Stimulated activated CD4-positive, alpha-beta T cell treated with anti-CD3 and anti-CD28 coated beads, Interleukin-4, amount 100 ng/mL, for 1 hour (primary cell): ENCODE measurements at places on chromosomes 12 and 14.

- peak; percentile 16 for DNase-seq
Observed at GRCh38 chr12:15227004-15227679, 5.9 kb upstream of the RERG start.

DNA sequence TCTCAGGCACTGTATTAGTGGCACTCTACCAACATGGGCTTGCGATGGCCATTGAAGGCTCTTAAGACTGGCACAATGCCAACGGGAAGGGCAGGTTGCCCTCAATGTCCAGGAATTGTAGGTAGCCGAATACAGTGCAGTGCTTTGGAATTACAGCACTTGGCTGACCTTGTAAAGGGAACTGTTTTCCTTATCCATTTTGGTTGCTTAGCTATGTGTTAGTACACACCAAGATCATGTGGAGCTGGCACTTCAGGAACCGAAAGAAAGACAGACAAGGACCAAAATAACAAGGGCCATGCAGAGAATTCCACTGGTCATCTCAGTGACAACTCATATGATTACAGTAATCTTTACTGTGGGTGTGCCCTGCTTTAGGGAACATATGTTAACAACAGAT is 72.7 kb downstream of the DYRK2 start:
- no peak for DNase-seq

DNA sequence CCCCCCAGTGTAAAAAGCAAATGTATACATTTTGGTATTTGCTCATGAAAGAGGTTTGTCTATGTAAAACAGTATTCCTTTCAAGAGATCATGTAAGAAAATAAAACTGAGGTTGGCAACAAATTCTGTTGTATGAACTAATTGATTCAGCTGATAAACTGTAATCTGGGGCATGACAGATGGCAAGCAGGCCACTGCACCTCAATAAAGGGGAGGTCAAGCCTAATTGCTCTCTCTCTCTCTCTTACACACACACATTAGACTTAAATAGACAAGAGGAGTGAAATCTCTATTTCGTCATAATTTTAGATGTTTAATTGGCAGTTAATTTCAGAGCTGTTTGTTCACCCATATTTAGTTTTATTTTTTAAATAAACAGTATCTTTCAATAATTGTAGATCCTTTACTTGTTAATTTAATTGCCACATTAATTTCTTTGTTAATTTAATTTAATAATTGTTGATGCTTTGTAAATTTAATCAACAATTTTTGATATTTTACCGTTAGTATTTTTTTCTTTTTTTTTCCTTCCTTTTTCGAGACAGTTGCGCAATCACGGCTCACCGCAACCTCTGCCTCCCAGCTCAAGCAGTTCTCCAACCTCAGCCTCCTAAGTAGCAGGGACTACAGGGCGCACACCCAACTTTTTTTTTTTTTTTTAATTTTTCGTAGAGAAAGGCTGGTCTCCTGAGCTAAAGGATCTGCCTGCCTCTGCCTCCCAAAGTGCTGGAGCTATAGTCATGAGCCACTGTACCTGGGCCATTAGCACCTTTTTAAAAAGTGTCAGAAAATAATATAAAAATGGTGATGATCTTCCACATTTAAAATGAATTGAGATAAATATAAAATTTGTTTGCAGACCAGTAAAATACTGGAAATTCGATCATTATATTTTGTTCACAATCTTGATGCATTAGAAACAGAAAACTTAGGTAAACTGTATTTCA is 577.7 kb downstream of the SLC16A7 start:
- no peak for DNase-seq

DNA sequence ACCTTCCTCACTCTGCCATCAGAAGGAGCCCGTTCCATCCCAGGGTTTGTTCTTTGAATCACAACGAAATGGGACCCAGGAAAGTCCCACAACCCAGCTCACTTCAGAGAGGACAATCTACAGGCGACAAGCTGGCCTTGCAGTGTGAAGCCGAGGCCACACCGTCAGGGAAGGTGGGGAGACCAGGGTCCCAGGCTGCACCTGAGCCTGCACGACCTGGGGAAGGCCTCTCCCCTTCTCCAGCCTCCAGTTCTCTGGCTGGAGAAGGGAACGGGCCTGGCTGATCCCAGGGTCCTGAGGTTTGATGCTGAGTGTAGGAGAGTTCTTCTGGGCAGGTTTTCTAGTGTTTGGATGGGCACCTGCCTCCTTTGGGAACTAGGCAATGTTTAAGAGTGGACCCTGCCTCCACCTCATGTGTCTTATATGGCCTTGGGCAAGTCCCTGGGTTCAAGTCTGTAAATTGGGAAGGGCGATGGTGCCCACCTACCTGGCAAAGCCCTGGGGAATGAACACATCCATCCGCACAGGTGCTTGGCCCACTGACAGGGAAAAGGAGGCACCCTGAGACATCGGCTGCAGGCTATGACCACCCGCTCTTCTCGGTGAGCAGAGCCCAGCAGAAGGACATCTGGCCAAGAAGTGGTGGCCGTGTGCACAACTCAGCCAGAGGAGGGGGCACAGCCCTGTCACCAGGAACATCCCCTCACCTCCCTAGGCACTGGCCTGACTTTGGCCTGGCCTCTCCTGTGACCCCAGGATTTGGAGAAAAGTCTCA is 77.9 kb upstream of the BCL11B start:
- no peak for DNase-seq

GRCh38 chr14:104702673-104703072 is 13.3 kb downstream of the INF2 start:
- no peak for DNase-seq

GRCh38 chr14:52021957-52022600 is 32.7 kb downstream of the RTRAF start:
- DNase-seq = no peak

DNA sequence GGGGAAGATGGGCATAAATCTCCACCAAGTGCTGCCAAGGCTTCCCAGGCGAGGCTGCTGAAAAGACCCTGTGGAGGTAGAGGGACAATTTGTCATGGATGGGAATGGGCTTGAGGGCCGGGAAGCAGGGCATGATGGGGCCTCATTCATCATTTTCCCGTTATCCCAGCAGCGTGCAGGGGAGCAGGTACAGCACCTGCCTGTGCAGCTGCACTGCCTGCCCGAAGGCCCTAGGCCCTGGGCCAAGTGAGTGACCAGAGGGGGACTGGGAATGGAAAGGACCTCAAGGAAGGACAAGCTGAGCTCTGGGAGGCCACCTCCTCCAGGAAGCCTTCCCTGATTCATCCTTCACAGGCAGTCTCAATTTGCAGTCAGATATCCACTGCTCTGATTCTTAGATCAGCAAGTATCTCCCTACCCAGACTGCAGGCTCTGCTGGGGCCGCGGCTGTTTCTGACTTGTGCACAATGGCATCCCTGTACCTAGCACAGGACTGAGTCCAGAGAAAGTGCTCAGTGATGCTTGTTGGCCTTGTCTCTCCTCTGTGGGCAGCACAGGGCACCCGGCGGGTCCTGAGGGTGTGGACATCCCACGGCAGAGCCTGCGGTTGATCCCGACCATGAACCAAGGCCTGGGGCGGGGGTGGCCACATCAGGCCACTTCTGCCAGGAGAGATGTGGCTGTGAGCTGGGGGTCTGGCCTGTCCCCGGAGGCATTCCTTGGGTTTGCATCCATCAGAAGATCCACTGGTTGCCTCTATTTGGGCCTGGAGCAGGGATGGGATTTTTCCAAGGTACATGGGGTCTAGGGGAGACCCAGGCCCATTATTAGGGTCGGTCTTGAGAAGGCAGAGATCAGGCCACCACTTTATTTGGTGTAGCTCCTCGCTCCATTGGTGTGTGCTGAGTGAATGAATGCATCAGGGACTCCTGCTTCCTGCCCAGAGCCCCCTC is 167.3 kb upstream of the RTL1 start:
- no peak for DNase-seq
